NCI-H1694 (cell line): ENCODE measurements at places on chromosomes 5 and 9.

- DNase-seq, result no peak
These were observed 97.6 kb downstream of the TLE1 start for GRCh38 chr9:81591791-81592190.

GRCh38 chr9:80158131-80158530, 586.4 kb downstream of the TLE4 start:
- DNase-seq, result no peak

GRCh38 chr9:16459421-16460148, 410.9 kb downstream of the BNC2 start:
- no peak for DNase-seq

DNA sequence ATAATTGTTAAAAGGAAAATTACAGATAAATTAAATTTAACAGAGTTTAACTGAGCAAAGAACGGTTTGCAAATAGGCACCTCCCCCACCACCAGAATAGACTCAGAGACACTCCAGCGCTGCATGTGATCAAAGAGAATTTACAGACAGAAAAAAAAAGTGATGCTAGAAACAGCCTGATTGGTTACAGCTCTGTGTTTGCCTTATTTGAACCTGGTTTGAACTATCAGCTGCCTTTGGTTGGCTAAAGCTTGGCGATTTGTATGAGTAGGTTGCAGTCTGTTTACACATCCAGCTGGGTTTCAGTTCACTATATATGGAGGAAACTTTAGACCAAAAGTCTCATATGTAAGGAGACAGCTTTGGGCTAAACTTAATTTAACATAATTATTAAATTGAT, 249.1 kb downstream of the ENC1 start:
- no peak for DNase-seq

DNA sequence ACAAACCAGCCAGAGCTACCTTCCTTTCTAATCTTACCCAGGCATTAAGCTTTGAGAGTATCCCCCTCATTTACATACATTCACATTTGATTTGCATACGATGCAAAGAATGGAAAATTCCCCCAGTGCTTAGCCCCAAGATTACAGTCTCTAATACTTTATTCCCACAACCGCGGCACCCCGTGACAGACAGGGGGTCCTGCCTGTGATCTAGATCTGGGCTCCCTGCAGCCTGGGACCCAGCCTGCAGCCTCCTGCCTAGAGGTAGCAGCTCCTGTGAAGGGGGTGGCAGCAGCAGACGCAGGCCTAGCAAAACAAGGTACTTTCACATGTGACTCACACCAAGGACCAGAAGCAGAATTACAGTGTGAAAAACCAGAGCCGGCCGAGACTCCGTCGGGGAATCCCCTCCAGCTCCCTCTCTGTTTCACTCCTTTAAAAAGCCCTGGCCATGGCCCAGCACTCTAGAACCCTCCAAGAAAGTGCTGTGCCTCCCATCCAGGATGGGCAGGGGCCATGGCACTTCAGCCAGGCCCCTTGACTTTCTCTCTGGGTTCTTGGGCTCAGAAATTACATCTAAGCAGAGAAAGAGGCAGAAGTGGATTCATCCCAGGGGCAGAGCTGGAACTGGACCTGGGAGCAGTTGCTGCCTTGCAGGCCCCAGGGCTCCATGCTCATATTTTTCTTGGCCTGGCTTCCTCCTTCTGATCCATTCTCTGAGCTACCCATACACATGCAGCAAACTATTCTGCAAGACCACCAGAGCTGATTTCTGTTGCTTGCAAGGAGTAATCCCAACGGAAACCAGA, 14.0 kb upstream of the TCF7 start:
- DNase-seq, result no peak

DNA sequence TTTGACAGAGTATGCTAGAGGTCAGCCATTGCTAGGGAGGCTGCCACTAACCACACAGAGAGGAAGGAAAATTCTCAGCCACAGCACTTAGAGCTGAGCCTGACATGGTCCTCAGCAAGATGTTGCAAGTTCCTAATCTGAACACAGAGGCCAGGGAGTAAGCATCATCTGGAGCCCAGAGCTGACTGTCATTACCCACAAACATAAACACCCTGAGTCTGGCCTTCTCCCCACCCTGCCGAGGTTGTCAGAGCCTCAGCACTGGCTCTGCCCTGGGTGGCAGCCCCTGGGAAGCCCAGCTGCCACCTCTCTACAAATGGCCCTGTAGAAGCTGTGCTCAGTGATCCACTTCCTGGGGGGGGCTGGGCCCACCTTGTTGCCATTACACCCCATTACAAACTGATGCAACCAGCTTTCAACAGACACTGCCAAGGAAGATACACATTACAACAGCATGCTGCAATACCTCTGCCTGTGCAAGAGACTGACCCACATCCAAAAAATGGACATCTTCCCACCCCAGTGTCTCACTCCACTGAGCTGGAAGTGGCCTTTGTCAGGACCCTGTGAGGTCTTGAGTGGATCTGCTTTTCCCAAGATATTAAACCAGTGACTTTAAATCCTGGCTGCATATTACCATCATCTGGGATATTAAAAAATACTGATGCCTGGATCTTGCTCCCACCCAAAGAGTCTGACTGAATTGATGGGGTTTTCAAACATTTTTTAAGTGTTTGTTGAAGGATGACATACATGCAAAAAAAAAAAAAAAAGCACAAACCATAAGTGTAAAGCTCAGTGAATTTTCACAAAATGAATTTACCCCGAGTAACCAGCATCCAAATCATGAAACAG, 33.0 kb downstream of the IRF1 start:
- no peak for DNase-seq

DNA sequence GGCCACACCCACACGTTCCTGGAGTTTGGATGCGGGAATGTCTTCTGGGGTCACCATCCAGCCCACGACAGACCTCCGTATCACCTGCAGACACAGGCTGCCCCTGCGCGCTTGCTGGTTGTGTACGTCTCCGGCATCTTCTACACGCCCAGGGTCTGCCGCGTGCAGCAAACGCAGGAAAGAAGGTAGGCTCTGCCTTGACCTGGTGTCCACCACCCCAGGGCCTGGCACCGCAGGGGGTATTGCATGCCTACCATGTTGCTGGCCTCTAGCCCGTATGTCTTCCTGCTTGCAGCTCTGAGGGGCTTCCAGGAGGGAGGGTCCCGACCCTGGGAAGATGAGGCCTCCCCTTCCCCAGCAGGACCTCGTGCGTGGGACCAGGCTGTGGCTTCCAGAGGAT, 298.8 kb upstream of the IRX4 start:
- DNase-seq, result no peak

DNA sequence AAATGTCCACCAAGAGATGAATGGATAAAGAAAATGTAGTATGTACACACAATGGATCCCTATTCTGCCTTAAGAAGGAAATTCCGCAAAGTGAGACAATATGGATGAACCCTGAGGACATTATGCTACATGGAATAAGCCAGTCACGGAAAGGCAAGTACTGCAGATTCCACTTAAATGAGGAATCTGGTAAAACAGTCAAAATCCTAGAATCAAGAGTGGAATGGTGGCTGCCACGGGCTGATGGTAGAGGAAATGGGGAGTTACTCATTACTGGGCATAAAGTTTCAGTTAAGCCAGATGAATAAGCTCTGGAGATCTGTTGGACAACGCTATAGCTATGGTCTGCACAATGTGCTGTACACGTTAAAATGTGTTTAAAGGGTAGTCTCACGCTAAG, 47.2 kb downstream of the STK10 start:
- DNase-seq, result no peak
